ENCODE measurements at places on chromosomes 16 and 17.
A peak's percentile ranks its signal among the peaks of the same experiment; 100 is the strongest.

- no peak for DNase-seq
Observed at GRCh38 chr17:59627770-59628171, 8.1 kb downstream of the CLTC start.

DNA sequence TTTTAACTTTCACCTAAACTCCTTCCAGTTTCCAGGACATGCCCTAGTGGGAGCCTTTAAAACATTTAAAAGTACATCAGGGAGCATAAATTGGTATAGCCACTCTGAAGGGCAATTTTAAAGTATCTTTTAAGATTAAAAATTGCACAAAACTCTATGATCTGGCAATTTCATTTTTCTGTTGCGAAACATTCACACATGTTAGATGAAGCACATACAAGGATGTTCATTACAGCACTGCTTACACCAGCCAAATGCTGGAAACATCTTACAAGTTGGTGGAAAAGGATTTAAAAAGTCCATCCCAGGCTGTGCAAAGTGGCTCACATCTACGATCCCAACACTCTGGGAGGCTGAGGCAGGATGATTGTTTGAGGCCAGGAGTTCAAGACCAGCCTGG lies 26.4 kb upstream of the LONP2 start:
- no peak for DNase-seq

DNA sequence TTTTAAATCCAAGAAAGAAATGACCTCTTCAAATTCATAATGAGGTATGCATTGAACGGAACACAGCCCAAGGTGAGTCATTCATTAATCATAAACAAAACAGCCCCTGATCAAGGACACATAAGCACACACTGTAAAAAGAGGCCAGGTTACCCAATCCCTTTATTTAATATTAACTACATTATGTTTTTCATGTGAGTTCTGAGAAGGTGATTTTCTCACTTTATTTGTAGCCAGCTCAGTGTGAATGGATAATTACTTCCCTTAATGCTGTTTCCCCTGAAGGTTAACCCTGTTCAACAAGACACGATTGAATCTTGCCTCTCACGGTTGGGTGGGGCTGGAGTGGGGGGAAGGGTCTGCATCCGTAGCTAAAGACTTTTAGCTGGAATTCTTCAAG lies 257.3 kb upstream of the SALL1 start:
- no peak for DNase-seq

DNA sequence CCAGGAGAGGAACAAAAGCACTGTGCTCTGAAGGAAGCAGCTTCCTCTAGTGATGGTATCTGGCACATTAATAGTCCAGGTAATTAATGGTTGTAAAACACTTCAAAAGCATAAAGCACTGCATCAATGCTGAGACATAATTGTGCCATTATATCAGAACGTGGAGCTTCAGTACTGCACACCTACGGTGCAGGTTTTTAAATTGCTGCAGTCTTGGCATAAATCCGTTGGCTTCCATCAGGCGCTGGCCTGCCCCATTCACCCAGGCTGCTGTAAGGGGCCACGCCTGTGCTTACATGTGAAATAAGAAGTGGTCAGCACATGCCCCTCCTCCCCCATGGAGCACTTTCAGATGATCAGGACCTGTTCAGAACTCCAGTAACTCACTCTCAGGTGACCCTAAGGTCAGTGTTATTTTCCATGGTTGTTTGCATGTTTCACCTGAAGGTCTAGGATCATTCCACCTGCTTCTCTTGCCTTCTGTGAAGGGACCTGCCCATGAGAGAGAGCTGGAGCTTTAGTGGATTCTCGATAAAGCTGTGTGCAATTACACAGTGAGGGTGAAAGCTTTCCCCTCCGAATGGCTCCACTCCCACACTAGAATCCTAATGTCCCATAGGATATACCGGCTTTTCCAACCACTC lies 345.3 kb downstream of the CA10 start:
- no peak for DNase-seq

DNA sequence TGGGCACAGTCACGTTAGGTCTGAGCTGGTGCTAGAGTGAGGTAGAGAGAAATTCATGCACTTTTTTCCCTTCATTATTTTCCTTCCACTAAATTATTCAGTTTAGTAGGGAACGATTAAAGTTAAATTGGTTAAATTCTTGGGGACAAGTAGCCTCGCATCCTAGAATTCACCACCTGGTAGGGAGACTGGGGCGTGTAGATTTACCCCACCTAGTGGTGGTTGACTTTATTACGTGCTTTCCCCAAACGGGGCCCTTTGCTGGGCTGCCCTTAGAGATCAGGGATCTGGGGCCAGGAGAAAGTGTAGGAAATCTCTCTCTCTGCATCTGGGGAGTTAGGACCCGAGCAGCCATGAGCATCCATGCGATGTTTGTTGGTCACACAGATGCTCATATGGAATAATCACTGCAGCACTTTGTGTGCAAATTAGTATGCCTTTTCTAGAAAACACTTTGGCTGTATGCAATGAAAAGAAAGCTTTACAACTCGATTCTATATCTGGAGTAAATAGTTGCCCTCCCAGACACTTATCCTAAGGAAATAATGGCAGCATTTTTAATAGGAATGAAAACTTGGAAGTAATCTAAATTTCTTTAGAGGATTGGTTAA lies 107.0 kb downstream of the PLCG2 start:
- DNase-seq = no peak

DNA sequence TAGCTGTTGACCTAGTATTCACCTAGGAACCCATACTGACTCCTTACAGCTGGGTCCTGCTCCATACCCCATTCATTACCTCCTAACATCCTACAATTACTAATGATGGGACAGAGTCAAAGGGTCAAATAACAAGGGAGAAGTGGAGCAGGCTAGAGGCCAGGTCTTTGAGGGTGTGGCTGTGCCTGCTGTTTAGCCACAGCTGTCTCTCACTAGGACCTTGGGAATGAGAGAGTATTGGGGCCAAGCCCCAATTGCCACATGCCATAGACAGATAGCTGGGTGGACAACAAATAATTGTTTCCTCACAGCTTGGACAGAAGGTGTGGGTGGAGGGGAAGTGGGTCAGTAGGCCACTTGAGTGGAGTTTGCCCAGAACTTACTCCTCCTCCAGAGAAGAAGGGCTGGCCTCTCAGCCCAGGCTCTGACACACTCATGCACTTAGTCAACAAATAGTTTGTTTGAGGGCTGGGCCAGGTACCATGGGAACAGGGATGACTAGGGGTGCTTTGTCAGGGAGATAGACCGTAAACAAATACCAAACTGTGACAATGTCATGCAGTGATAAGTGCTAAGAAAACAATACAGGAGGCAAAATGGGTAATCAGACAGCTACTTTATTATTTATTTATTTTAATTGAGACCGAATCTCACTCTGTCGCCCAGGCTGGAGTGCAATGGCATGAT lies 10.2 kb upstream of the CENPT start:
- no peak for DNase-seq

DNA sequence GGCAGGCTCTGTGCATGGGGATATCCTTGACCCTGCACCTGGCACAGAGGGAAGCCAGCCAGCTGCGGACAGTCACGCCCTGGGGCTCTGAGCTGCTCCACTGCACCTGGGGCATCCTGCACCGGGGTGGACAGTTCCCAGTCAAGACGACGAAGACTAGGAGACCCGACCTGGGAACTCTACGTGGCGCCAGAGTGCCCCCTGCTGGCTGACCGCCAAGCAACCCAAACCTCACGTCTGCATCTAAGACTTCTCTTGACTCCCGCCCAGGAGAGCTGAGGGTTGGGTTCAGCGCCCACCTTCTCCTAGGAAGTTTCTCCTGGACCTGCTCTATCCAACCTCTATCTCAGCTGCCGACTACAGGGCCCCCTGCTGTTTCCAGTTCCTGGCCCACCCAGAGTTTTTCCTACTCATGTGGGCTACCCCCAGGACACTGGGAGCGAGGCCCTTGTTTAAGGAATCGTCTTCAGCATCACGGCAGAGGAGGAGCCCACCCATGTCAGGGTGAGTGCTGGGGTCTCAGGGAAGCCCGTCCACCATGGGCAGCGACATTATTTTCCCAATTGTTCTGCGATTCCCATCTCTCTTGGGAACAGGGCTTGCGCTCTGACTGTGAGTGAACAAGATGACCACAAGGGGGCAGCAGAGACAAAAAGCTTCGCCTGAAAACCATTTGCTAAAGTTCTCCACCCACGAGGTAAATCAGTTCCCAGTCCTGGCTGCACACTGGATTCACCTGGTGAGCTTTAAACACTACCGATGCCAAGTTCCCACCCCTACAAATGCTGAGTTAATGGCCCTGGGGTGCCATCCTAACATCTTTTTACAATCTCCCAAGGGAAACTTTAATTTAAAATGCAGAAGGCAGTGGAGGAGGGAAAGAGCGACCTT lies 29.3 kb downstream of the TLE7 start:
- peak; percentile 61 for DNase-seq

- no peak for DNase-seq
Observed at GRCh38 chr17:73013816-73014663, 78.4 kb downstream of the SLC39A11 start.

DNA sequence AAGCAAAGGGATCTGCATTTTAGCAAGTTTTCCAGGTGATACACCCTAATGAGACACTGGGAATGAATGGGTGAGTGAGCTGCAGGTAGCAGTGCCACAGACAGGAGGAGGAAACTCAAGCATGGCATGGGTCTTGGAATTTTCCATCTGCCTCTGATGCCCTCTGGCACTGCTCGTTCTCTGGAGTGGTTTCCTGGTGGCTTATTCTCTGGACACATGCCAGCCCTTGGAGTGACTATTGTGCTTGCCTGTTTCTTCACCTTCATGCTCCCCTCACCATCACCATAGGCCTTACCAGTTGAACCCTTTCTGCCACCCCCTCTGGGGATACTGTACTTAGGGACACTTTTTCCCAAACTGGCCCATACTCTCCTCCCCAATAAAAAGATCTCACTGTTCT lies 1.6 kb downstream of the COASY start:
- no peak for DNase-seq

DNA sequence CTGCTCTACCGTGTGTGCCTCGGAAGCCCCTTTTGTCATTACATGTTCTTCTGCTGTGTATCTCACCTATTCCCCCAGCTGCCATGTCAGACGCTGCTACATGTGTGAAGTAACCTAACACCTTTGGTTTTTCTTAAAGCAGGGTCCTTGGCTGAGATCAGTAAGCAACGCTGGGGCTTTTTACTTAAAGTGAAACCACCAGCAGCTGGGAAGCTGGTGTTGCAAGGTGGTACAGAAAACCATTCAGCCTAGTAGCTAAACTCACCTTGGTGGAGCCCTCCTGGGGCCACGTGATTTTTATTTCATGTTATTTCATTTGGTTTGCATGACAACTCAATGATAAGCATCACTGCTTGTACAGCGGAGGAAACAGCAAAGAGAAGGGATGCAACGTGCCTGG lies 62.6 kb downstream of the PLCG2 start:
- no peak for DNase-seq

DNA sequence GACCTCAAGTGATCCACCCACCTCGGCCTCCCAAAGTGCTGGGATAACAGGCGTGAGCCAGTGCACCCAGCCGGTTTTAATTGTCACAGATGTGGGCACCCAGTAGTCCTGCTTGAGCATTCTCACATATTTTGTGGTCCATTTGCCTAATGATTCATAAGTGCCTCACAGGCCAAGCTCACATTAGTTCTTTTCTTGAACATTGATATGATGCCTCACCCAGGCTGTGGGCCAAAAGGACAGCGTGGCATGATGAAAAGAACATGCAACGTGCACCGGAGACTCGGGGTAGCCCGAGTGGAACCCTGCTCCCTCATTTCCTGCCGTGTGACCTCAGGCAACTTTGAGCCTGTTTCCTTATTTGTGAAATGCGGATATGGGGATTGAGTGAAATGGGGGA lies 181.9 kb downstream of the SNX29 start:
- DNase-seq = no peak

DNA sequence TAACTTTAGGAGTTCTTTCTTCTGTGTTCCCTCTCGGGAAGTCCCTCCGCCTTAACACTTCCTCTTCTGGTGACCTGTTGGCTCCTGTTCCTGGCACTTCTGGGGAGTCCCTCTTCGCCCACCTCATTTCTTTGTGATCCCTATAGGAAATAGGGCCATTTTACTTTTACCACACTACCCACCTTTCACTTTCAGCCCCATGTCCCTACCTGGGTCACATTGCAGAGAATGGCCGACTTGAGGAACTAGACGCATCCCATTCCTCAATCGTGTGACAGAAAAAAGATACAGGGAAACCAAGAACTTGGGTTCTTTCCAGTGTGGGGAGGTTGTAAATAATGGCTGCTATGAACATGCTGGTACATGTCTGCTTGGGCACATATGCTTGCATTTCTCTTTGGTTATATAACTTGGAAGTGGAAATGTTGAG lies 6.6 kb downstream of the IL21R start:
- no peak for DNase-seq

- DNase-seq = no peak
Observed at GRCh38 chr16:30664616-30665109, 6.4 kb downstream of the FBRS start.

DNA sequence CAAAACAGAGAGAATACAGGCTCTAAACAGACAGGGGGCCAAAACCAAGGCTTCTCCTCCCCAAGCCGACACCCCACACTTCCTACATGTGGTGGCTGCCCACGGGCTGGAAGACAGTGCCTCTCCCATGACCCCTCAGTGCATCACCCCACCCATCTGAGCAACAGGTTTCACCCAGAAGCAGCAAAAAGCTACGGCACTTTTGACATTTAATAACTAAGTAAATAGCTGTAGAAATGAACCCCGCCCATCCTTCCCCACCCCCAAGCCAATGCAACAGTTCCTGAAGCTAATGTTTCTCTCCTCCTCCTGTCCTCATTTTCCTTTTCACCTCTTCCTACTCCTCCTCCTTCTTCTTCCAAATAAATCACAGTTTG lies 9.9 kb upstream of the SOX9 start:
- DNase-seq = no peak

DNA sequence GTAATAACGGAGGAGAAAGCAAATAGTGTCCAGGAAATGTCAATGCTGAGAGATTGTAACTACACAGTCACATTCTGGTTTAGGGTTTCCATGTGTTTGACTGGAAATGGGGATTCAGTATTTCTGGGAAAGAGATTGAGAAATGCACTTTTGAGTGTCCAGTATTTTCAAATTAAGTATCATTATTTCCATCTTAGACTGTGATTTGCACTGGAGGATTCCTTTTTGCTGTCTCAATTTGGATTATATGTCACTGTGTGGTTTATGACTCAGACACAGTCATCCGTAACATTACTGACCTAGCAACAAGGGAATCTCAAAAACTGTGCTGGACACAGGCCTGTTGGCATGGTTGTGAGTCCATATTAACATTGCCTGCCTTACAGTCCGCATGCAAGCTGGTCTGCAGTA lies 681.4 kb downstream of the CDH11 start:
- no peak for DNase-seq

DNA sequence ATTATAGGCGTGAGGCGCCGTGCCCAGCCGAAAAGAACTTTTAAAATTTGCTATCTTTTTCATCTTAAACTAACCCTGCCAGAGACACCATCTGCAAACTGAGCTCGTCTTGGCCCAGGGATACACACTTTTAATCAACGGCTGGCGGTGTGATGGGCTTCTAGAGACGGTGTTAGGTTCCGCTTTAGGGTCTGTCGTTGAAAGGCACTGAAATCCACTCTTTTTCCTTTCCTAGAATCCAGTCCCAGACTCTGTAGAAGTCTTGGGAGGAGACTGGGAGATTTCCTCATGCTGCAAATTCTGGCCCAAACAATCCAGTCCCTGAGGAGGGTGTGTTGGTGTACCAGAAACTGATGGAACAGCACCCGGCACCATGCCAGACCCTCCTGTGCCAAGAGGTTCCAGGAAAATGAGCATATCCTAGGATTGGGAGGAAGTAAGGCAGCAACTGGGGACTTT lies 52.0 kb upstream of the TEX2 start:
- no peak for DNase-seq

Data from T-helper 9 cell (primary cell).